ENCODE measurements at places on chromosomes 2 and 18.

GRCh38 chr2:25409468-25409867 lies 67.7 kb upstream of the DNMT3A start:
- DNase-seq = no peak

- DNase-seq = no peak
Observed at GRCh38 chr18:67421651-67422050, 94.9 kb downstream of the DSEL start.

- no peak for DNase-seq
Observed at GRCh38 chr2:109129356-109129920, 433 bp downstream of the SH3RF3 start.

GRCh38 chr2:217943446-217944321 lies 59.1 kb downstream of the TNS1 start:
- DNase-seq = peak; percentile 92

GRCh38 chr18:45896991-45897390 lies 70.1 kb downstream of the EPG5 start:
- DNase-seq = no peak

DNA sequence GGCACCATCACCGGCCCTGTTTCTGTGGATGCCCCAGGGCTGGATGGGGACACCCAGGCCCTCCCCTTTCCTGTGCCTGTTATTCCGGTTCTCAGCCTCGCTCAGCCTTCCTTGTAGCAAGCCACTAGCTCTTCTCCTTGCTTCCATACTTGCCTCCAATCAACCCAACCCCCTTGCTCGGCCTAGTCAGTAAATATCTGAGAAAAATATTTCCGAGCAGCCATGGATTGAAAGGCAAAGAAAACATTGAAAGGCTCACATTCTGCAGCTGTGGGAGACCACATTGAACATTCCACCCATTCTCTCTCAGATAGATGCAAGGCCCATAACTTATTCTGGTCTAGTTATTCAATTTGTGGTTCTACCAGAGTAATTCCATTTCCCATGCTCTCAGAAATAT lies 114.9 kb downstream of the SPP2 start:
- no peak for DNase-seq
